ENCODE measurements at places on chromosomes 13 and 19.
A peak's percentile ranks its signal among the peaks of the same experiment; 100 is the strongest.

- no peak for DNase-seq
Observed at GRCh38 chr13:45120967-45121831, 889 bp downstream of the GTF2F2 start.

- no peak for DNase-seq
Observed at GRCh38 chr19:18780631-18781030, 10.5 kb downstream of the COMP start.

DNA sequence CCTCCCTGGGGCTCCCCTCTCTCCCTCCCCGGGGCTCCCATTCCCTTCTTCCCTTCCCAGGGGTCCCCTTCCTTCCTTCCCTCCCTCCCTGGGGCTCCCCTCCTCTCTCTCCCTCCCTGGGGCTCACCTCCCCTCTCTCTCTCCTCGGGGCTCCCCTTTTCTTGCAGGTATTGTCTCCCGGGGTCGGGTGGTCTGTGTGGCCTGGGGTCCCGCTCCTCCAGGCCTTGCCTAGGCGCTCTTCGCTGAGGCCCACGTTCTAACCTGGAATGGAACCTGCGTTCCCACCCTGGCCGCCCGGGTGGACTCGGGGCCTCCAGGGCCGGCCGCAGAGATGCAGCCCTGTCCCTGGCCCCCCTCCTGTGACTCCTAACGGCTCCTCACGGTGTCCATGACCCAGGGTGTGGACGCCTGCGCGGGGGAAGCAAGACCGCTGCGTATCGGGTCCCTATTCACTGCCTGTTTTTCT is 940 bp upstream of the DCUN1D2 start:
- DNase-seq = no peak

DNA sequence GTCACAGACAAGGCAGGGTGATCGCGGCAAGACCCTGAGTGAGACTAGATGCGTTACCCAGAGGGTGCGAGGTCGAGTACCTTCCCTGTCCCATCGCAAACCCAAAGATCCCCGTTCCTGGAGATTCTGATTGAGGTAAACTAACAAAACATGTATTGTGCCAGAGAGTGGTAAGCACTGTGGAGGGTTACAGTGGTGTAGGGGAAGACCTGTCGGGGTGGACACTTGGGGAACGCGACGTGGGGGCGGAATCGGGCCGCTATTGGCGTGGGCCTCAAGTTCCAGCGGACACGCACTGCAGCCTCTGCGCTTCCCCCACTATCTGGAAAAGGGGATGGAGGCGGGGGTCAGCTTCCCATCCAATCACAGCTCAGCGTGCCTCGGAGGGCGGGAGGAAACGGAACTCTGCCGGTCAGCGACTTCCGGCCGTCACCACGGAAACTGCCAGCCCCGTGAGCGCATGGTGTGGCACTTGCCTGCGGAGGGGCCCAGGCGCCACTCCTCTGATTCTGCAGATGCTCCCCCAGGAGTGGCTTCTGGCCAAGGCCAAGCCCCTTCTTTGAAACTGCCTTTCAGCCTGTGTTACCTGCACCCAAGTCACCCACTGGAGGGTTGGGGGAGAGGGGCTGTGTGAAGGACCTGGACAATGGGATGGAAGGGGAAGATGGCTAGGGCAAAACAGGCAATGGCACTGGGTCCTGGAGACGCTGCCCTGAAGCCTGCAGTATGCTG is 1.0 kb upstream of the UBE2M start:
- DNase-seq = no peak

GRCh38 chr13:19185086-19185864 is 3.7 kb upstream of the TUBA3C start:
- DNase-seq = no peak

- no peak for DNase-seq
Observed at GRCh38 chr19:7744199-7744786, 3.0 kb downstream of the CD209 start.

DNA sequence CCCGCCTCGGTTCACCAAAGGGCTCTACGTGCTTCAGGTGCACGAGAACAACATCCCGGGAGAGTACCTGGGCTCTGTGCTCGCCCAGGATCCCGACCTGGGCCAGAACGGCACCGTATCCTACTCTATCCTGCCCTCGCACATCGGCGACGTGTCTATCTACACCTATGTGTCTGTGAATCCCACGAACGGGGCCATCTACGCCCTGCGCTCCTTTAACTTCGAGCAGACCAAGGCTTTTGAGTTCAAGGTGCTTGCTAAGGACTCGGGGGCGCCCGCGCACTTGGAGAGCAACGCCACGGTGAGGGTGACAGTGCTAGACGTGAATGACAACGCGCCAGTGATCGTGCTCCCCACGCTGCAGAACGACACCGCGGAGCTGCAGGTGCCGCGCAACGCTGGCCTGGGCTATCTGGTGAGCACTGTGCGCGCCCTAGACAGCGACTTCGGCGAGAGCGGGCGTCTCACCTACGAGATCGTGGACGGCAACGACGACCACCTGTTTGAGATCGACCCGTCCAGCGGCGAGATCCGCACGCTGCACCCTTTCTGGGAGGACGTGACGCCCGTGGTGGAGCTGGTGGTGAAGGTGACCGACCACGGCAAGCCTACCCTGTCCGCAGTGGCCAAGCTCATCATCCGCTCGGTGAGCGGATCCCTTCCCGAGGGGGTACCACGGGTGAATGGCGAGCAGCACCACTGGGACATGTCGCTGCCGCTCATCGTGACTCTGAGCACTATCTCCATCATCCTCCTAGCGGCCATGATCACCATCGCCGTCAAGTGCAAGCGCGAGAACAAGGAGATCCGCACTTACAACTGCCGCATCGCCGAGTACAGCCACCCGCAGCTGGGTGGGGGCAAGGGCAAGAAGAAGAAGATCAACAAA is 2.6 kb downstream of the PCDH17 start:
- DNase-seq = peak; percentile 27

DNA sequence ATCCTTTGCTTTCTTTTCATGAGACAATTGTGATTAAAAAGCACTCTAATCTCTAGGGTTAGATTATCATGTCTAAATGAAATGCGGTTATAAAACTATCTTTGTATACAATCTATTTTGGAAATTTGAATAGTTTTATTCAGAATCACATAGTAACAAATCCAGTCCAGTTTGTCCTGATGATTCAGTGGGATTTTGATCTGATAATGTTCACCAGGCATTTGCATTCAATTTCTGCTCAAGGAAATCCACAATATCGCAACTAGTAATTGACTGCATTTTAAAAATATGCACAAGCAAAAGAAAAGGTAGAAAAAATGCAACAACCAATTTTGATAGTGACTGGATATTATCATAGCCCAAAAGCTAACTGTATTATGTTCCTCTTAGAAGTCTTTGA is 63.8 kb downstream of the ITGBL1 start:
- DNase-seq = no peak

GRCh38 chr19:32837531-32837930 is 32.0 kb downstream of the SLC7A9 start:
- DNase-seq = no peak

- no peak for DNase-seq
Observed at GRCh38 chr19:33146209-33146608, 14.3 kb downstream of the WDR88 start.

GRCh38 chr19:51196181-51196580 is 28.7 kb upstream of the CD33 start:
- no peak for DNase-seq

GRCh38 chr13:46858776-46859175 is 38.1 kb downstream of the HTR2A start:
- DNase-seq = no peak

GRCh38 chr19:49498475-49498874 is 2.2 kb downstream of the RPS11 start:
- DNase-seq = no peak

GRCh38 chr13:24145240-24145639 is 15.3 kb upstream of the SPATA13 start:
- DNase-seq = no peak

GRCh38 chr19:18541992-18542940 is 1.1 kb downstream of the FKBP8 start:
- DNase-seq = no peak

GRCh38 chr13:90547272-90547790 is 800.2 kb upstream of the MIR17HG start:
- DNase-seq = no peak

GRCh38 chr13:112007191-112007590 is 59.8 kb upstream of the SOX1 start:
- DNase-seq = no peak

DNA sequence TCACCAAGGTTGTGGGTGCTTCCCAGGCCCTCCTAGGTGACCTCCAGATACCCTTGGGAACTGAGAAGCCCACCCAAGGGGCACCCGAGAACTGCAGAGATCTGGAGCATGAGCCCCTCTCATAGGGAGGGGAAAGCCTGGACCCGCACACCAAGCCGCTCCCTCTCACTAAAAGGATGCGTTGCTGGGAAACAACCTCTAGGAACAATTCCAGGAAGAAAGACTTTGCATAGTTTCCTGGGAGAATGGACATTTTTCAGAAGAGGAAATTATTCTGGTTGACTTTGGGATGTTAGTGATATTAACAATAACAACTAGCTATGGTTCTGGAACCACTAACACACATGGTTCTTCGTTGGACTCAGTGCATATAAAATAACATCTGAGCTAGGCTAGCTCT is 64.6 kb downstream of the SLC7A1 start:
- no peak for DNase-seq

Data from NCI-H510A (cell line).